Fibroblast of skin of back (primary cell): ENCODE measurements at places on chromosomes 2 and 18.
A peak's percentile ranks its signal among the peaks of the same experiment; 100 is the strongest.

DNA sequence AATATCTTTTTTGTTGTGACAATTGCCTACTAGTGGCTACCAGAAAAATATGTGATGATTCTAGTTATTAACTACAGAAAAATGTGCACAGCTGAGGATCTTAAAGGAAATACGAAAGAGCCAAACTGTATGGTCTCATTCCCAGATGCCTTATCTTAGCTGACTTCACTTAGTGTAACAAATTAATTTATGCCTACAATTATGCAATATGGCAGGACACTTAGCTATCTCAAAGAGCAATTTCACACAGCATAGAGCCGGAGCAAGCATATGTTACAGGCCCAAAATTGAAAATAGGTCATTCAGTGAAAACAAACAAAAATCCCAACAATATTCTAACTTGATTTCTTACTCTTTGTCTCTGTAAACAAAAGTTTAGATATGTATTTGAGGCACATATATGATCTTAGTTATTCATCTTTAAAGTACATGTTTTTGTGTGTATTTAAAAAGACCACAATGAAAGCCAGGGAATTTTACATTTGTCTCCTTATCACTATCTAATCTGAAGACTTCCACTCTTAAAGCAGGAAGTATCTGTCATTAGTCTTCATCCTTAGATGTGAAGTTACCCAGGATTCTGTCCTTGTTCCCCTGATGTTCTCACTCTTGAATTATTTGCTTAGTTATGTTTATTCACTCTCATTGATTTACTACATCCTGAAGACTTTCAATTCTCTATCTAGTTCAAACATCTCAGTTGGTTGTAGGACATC, 1579.0 kb upstream of the NXPH2 start:
- peak; percentile 18 for DNase-seq

DNA sequence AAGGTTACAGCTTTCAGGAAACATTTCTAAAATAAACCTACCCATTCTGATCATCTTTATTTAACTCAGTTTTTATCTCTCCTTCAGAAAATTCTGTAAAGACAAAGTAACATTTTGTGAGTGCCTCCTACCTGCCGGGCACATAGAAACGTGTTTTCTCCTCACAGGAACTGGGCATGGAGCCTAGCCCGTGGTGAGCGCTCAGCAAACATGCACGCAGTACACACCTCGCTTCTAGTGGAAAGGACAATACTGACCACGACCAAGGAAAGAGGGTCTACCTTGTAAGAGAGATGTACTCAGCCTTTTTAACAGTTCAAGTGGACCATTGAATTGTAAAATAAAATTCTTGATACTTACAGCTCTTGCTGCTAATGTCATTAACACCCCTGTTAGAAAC, 24.8 kb upstream of the KIDINS220 start:
- no peak for DNase-seq

DNA sequence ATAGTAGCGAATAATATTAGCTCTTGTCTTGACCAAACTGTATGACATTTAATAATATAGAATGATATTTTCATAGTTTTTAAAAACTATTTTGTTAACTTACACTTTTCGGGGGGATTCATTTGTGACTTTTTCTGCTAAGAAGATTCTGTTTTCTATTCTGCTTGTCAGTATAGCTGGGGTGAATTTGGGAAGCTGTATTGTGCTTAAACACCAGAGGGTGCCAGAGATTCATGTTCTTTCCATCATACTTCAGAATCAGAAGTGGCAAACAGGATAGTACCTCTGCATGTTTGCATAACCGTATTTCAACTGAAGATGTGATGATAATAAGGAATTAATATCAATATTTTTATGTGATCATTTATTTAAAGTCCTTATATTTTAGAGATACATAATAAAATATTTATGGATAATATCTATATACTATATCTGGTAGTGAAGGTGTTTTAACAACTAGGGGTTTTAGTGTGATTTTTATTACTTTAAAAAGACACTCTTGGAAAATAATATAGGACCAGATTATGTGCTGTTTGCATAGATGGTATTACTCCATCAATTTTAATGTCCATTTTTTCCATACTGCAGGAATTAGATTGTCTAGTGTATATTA, 81.0 kb downstream of the TAF4B start:
- peak; percentile 54 for DNase-seq

- DNase-seq: peak; percentile 18
These were observed 33.7 kb upstream of the COL5A2 start for GRCh38 chr2:189213250-189213649.

- no peak for DNase-seq
These were observed 243.6 kb upstream of the EPAS1 start for GRCh38 chr2:46053564-46053963.

GRCh38 chr18:985212-985661, 80.6 kb downstream of the ADCYAP1 start:
- no peak for DNase-seq

DNA sequence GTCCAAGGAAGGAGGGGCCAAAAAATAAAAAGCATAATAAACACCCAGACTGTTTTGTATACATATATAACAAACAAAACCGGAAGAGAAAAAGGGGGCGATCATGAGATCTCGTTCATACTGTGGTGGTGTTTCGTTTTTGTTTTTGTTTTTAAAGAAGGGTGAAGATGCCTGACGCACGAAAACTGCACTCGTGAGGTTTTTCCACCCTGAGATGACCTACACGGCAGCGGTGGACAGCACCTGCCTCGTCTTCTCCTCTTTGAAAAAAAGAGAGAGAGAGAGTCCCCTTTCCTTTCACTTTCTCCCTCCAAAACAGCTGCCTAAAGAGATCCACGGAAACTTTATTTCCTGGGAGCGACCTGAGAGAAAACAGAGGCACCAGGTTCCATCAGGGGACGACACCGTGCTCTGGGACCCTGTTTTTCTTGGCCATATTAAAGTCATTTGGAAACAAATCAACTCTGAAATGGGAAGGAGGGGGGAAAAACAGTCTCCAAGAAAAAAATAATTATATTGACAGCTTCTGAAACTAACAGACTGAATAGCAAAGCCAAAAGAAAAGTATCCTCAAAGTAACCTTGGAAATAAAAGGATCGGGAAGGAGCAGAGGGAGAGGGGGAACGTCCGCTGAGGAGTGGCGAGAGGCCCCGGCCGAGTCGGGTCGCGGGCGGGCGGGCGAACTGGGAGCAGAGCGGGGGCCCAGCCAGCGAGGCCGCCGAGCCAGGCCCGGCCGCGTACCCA, 3.5 kb downstream of the POU3F3 start:
- DNase-seq: no peak

- DNase-seq: no peak
These were observed 192.6 kb upstream of the TWIST2 start for GRCh38 chr2:238655198-238655860.

GRCh38 chr18:62332964-62333695, 8.0 kb downstream of the TNFRSF11A start:
- DNase-seq: no peak

- DNase-seq: no peak
These were observed 64.8 kb downstream of the COX7A2L start for GRCh38 chr2:42296226-42296625.
